ENCODE measurements at places on chromosomes 3 and 15.

- DNase-seq = no peak
Observed at GRCh38 chr3:129211772-129212171, 28.1 kb upstream of the CNBP start.

GRCh38 chr15:73862276-73862675 lies 11.1 kb upstream of the TBC1D21 start:
- no peak for DNase-seq

- DNase-seq = no peak
Observed at GRCh38 chr15:92033314-92033713, 179.8 kb downstream of the SLCO3A1 start.

GRCh38 chr15:72502220-72502809 lies 28.2 kb downstream of the ARIH1 start:
- DNase-seq = no peak

DNA sequence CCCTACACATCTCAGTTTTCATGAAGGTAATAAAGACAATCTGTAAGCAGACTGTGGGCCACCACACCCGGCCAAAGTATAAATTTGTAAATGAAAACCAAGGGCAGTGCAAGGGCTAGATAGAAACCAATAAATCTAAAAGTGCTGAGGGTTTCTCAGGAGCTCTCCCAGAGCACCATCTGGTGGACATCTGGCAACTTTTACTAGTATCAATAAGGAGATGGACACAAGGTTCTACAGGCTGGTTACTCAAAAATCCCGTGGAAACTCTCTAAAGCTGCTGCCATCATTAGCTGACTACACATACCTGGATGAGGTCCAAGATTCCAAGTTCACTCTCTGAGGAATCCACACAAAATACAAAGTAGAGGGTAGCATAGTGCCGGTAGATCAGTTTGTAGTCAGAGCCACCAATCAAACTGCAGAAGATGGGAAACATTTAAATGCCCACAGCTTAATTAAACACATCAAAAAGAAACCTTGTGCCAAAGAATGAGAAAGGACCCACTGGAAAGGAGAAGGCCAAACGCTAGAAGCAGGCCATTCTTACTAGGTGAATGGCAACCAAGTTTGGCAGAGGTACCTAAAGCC lies 5.5 kb downstream of the AP3S2 start:
- DNase-seq = no peak
